ENCODE measurements at places on chromosomes 1 and 21. TPM values are rescaled to one million over a fixed set of nuclear protein-coding genes. Genes with fewer than 3 reads are reported as not detected.

- no peak for DNase-seq
Observed at GRCh38 chr1:47578721-47579419, 141.0 kb downstream of the FOXD2 start.

DNA sequence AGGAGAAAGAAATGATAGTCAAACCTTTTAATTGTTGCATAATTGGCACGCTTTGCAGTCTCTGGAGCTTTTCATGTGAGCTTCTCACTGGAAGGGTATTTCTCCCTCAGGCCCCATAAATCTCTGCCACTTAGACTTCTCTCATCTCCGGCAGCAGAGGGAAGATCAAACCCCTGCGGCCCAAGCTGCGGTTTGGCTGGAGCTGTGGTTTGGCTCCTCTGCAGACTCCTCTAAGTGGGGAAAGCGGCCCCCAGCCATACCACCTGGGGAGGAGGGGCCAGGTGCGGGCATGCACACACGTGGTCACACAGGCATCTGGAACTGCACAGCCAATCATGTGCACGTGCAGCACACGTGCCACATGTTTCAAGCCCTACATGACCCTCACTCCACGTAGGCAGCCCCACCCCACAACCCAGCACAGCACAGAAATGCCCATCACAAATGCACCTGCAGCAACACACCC, 58.3 kb downstream of the UBE2T start:
- peak; percentile 10 for DNase-seq

- no peak for DNase-seq
Observed at GRCh38 chr1:156804572-156805243, 11.9 kb downstream of the SH2D2A start.

DNA sequence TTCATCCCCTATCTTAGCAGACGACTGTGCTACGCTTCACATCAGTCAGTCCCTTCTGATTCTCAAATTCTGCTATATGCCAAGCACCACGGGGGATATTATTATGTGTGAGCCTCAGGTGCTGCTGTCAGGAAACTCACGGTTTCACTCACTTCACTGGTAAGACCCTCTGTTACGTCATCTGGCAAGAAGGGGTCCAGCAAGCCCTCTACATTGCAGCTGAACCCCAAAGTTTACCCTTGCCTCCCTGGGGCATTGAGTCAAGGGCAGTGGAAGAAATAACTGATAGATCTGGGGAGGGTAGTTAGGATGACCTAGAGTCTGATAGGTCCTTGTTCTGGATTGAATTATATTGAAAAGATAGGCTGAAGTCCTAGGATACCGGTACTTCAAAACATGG, 237.4 kb downstream of the RRAGC start:
- no peak for DNase-seq

DNA sequence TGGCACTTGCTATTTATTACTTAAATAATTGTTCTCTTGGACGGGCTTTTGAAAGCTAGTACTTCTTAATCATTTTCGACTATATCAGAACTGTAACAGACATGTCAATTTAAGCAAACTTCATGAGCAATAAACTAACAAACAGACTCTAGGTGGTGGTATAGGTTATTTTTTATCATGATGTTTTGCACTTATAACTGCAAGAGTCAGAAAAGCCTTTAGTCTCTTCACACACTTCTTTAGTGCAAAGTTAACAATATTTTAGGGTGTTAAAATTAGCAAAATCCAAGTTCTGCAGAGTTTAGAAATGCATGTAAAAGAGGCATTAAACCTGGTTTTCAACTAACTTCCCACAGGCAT, 2.2 kb downstream of the NRIP1 start:
- DNase-seq, result peak; percentile 47

DNA sequence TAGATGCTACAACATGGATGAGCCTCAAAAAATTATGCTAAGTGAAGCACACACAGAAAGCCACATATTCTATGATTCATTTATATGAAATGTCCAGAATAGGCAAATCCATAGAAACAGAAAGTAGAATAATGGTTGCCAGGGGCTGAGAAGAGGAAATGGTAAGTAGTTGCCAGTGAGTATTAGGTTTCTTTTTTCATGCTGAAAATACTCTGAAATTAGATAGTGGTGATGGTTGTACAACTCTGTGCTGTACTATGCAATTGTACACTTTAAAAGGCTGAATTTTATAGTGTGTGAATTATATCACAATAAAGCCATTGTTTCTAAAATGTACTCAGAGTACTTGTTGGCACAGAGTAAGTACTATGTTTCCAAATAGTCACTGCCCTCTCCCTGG, 15.5 kb upstream of the GFI1 start:
- DNase-seq, result no peak

DNA sequence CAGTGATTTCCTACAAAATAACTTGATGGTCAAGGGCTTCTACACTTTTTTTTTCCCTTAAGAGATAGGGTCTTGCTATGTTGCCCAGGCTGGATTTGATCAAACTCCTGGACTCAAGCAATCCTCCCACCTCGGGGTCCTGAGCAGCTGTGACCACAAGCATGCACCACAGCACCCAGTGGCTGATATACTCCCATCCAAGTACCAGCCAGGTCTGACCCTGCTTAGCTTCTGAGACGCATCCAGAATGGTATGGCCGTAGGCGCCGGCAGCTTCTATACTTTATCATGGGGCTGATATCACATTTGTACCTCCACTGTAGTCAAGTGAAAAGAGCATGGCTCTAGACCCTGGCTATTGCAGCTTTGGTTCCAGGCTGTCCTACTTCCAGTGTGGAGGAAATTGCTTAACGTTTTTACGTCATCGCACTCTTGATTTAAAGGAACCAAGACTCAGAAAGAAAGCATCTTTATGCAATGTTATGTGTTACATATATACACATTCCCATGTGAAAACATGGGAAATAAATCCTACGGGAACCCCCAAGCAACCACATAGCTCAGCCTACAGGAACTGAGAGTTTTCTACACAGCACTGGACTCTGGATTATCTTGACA, 39.5 kb downstream of the PDPN start:
- no peak for DNase-seq

GRCh38 chr1:214317300-214317699, 36.3 kb downstream of the SMYD2 start:
- DNase-seq, result no peak

- DNase-seq, result no peak
Observed at GRCh38 chr1:153741986-153742385, 14.1 kb downstream of the INTS3 start.

DNA sequence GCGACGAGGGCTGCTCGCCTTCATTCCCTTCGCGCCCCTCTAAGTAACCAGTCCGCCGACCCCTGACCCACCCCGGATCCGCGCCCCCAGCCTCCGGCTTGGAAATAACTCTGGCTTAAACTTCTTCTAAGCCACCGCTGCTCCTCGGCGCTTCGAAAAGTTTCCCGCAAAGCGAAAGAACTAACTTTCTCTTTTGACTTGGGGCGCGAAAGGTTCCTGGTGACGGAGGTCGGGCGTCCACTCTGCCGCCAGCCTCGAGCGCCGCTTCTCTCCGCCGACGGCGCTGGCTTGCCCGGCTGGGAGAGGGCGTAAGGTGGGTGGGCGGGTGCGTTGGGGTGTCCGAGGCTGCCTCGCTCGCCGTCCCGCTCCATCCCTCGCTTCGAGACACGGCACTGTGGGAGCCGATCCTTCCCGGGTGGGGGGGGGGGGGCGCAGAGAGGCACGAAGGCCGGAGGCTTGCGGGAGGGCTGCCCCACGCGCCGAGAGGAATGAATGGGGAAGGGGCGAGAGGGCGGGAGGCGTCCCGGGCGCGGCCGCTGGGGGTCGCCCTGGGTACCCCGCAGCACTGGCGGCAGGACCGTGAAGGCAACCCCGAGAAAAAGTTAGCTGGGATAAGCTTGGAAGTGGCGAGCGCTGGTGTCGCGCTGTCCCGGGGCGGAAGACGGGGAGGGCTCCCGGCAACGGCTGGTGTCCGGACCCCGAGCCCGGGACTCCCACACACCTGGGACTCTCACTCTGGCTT, 569 bp downstream of the ATF3 start:
- DNase-seq, result peak; percentile 43

DNA sequence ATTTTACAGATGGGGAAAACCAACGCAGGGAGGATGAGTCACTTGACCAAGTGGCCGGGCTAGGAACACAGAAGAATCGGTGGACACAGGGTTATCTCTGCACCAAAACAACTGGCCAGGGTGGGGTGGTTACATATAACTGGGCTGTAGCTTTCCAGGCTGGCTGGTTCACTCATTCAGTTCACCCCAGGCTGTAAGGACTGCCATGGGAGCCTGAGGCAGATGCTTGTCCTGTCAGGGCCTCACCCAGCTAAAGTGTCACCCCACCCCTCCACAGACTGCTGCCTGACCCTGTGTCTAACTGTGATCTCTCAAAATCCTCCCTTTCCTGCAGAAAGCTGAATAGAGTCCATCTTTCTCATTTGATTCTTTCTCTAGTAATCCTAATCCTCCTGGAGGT, 387.3 kb downstream of the RYR2 start:
- no peak for DNase-seq

- no peak for DNase-seq
Observed at GRCh38 chr1:87905651-87906050, 577.0 kb downstream of the LMO4 start.

DNA sequence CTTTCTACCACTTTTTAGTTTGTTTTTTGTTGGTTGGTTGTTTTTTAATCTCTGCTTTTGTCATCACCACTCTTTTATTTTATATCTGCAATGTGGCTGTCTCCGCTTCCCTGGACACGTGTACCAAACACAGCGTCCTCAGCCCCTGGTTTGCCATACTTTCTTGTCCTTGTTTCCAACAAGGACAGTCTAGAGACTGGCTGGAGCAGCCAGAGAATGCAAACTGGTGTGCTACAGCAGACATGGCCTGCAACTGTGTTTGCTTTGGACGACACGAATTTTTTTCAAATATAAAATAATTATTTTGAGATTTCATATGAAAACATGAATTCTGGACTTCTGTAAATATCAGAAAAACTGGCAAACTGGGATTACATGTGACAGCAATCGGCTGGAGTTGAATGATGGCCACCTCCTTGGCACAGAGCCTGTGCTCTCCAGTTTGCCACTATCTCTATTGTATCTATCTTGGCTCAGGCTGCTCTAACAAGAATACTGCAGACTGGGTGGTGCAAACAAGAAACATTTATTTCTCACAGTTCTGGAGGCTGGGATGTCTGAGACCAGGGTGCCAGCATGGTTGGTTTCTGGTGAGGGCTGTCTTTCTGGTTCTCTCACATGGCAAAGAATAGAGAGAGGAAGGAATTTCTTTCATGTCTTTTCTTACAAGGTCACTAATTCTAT, 34.6 kb upstream of the POU2F1 start:
- DNase-seq, result no peak

GRCh38 chr1:201032408-201032807, 8.9 kb upstream of the KIF21B start:
- DNase-seq, result no peak

- no peak for DNase-seq
Observed at GRCh38 chr21:42107177-42107880, 36.2 kb downstream of the UMODL1 start.

DNA sequence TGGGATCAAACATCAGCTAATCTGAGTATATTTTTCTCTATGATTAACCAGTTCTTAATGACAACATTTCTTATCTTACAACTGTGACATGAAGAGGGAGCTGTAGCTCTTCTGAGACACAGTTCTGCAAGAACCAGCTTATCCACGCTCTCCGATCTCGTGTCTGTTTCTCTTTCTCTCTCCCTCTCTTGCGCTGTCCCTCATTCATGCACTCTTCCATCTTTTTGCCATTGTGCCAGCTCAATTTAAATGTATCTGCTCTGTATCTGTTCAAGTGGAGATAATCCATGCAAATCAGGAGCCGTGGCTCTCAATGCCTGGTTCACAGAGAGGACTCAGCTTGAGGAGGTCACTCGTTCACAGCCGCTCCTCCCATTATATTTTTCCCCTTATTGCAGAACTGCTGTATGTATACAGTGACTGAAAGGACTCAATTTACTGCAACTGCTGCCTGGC, 494.7 kb upstream of the ADGRL2 start:
- peak; percentile 54 for DNase-seq

- no peak for DNase-seq
Observed at GRCh38 chr1:38166461-38166860, 119.9 kb upstream of the POU3F1 start.

- no peak for DNase-seq
Observed at GRCh38 chr21:36845070-36845469, 121.4 kb downstream of the HLCS start.

DNA sequence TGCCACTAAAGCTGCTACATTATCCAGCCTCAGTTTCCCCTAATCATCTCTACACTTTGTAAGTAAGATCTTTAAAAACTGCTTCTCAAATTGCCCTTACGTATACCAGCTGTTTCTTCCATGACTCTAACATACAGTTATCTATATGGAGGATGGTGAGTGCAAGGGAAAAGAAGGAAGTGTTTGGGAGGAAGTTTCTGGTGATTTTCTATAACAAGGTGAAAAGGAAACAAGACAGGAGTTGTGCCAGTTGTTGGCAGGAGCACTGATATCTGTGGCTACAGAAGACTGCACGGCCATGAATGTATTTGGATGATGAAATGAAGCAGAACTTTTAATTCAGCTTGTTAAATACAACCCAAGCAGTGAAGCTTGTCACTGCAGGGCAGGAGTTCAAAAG, 32.3 kb upstream of the NHLH2 start:
- no peak for DNase-seq

DNA sequence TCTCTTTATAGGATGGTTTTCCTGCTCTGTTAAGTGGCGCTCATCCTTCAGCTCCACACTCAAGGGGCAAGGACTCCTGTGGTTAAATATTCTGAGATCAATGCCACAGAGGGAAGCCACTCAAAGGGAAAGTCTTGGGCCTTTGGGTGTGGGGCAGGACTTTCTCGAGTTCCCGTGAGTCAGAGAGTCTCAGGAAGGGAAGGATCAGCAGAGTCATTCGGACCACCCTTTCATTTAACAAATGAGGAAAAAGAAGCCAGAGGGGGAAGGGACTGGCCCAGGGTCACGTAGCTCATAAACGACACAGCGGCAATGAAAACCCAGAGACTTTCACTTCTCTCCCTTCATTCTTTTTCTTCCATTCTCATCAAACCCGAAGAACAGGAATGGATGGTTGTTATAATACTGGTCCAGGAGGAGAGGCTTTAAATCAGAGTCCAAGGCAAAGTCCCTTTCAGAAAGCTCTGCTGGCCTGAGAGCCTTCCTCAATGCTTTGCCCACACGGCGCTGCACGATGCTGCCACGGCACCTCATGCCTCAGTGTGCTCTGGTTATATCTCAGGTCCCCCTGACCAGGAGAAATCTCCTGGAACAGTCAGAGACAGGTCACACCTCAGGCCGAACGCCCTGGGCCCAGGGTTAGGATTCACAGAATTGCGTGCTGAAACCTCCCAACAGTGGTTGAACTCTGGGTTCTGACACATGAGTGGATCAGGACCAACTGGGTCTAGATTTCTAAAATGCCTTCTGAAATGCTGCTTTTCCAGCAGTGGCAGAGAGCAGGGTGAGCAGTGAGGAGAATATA, 65.3 kb downstream of the TENT5C start:
- no peak for DNase-seq

GRCh38 chr1:31746687-31747086, 17.5 kb downstream of the ADGRB2 start:
- no peak for DNase-seq

The ZNF683 gene
- not detected for total RNA-seq

The NCAM2 gene
- total RNA-seq, result not detected

The OR2T29 gene
- total RNA-seq, result not detected

The AIRE gene
- not detected for total RNA-seq

The CELA3A gene
- not detected for total RNA-seq

The COL24A1 gene
- not detected for total RNA-seq

The PTPN7 gene
- total RNA-seq, result 16.3 TPM

The CYP2J2 gene
- not detected for total RNA-seq

The SLC44A5 gene
- total RNA-seq, result 3.3 TPM

The TMCC2 gene
- total RNA-seq, result 0.21 TPM

The SLAMF7 gene
- not detected for total RNA-seq

The SLC2A5 gene
- not detected for total RNA-seq

The TPTE gene
- total RNA-seq, result not detected

Measured in HT-29 (cell line).